Psoas muscle (tissue), 8 donors: ENCODE measurements at places on chromosomes 16 and 17. TPM values are rescaled to one million over a fixed set of nuclear protein-coding genes. Genes with fewer than 3 reads are reported as not detected.

CACNB1 gene
- 274 TPM for total RNA-seq

FAM171A2 gene
- 0.19 TPM for total RNA-seq

DNA sequence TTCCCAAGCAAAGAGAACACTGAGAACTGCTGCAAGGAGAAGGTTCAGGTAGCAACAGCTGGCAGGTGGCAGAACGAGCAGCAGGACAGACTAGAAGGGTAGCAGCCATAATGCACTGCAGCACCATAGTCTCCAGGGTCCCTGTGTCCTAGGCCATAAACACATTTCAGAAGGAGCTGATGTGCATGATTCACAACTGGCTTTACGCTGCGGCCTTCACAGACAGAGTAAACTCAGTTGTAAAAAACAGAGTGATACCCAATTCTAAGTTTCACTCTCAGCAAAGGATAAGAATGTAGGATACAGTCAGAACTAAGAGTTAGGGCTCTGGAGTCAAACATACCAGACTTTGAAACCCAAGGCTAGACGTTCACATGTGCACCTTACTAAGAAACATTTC lies 24.4 kb downstream of the ARHGAP17 start:
- DNase-seq = no peak

DNA sequence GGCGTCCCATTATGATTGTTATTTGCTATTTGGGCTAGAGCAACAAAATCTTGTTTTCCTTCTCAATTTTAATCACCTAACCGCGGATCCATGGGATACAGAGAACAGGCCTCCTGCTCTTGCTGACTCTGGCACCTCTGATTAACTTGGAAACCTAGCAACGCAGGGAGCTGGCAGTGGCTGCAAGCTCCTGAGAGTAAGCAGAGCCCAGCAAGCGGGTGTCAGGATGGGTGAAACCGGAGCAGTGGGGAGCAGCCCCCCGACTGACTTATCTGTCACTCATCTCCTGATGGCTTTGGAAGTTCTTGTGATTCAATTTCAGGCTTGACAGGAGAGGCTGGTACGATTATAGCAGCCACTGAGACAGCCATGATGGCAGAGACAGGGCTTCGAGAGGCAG lies 45.5 kb upstream of the CDC42EP4 start:
- no peak for DNase-seq

DNA sequence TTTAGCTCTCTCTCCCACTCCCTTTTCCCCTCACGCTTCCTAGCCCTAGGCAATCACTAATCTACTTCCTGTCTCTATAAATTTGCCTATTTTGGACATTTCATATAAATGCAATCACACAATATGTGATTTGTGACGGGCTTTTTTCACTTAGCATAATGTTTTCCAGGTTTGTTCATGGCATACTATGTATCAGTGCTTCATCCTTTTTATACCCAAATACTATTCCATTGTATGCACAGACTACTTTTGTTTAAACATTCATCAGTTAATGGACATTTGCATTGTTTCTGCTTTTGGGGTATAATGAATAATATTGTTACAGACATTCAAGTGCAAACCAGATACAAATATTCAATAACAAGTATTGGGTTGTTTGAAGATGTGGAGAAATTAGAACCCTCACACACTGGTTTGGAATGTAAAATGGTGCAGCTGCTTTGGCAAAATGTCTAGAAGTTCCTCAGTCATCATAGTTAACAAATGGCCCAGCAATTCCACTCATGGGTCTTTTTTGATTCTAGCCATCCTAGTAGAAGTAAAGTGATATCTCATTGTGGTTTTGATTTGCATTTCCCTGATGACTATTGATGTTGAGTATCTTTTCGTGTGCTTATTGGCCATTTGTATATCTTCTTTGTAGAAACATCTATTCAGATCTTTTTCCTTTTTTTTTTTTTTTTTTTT lies 67.7 kb downstream of the TBX4 start:
- DNase-seq = no peak

DNA sequence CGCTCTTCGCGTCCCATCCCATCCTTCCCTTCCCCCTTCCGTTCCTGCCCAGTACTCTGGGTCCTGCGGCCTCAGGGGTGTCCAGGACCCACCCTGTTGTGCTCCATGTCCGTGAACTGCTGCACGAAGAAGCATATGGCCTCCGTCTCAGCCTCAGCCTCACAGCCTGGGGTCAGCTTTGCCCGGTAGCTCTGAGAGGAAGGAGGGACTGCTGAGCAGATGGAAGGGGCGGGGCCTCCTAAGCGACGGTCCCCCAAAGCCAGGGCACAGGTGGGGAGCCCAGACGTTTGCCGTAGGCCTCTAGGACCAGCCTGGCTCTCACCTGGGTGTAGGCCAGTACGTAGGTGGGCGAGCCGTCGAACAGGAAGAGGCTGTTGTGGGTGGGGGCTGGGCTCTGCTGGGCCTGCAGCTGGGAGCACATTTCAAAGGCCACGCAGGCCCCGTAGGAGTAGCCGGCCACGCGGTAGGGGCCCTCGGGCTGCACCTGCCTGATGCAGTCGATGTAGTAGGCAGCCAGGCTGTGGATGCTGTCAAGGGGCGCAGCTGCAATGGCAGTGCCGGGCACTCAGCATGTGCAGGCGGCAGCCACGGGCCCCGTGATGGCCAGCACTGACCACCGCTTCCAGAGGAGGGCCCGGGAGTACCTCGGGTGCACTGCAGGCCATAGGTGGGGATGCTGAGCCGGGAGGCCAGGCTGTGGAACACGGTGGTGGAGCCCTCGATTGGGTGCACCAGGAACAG lies 14.6 kb upstream of the DUS1L start:
- peak; percentile 52 for DNase-seq

CASKIN1 gene
- 0.79 TPM for total RNA-seq

NCBP3 gene
- total RNA-seq = 17.7 TPM

SOX9 gene
- 2.7 TPM for total RNA-seq

GRCh38 chr17:17834974-17835373 lies 1.8 kb downstream of the SREBF1 start:
- no peak for DNase-seq

DNA sequence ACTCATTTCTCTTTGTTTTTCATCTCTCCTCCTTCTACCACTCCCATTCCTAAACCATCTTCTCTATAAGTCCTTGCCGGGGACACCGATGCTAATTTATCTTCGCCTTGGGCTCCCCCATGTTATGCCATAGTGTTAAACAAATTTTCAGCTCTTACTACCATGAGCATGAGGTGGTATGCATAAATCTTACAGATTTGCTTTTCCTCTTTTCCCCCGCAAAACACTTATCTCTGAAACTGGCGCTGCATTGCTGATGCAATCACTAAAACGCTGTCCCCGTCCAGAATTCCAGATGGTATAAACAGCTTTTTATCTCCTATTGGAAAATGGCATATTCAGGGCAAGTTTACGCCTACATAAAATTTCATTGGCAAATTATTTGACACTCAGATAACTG lies 673.6 kb upstream of the CDH8 start:
- no peak for DNase-seq

SLC13A5 gene
- total RNA-seq = 0.17 TPM

C16orf92 gene
- total RNA-seq = not detected

COG7 gene
- 9.3 TPM for total RNA-seq

DNA sequence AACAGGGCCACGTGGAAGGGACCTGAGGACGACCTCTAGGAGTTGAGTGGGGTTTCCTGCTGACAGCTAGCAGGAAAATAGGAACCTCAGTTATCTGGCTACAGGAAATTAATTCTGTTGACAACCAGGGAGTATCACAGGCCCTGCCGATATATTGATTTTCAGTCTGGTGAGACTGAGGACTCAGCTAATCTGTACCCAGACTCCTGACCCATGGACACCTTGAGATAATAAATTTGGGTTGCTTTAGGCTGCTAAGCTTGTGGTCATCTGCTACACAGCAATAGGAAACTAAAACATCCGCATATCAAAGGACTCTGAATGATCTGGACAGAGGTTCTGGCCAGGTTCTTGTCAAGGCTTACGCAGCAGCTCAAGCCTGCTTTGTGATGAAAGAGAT lies 80.8 kb upstream of the CNEP1R1 start:
- no peak for DNase-seq

DNA sequence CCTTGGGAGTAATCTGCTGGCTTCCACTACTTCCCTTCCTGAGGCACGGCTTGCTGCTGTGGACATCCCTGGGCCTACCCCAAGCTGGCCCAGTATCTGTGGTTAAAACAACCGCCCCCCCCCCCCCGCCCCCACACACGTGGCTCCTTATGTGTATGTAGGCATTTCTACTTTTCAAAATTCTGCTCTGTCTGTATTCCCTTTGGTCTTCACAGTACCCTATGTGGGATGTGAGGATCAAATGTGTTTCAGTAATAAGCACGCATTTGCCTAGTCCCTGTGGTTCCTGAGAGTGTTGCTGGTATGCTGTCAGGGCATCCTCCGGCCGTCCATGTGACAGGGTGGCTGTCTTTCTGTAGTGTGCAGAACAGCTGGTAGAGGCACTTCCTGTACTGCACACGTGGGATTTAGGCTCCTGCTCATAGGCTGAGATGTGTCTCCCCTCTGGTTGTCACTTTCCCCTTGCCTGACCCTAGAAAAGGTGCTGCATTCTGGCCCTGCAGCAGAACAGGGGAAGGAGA lies 2.2 kb downstream of the NT5M start:
- DNase-seq = no peak

UTS2R gene
- 3.8 TPM for total RNA-seq

GRCh38 chr16:31711344-31711845 lies 162.2 kb upstream of the ZNF267 start:
- no peak for DNase-seq

DNA sequence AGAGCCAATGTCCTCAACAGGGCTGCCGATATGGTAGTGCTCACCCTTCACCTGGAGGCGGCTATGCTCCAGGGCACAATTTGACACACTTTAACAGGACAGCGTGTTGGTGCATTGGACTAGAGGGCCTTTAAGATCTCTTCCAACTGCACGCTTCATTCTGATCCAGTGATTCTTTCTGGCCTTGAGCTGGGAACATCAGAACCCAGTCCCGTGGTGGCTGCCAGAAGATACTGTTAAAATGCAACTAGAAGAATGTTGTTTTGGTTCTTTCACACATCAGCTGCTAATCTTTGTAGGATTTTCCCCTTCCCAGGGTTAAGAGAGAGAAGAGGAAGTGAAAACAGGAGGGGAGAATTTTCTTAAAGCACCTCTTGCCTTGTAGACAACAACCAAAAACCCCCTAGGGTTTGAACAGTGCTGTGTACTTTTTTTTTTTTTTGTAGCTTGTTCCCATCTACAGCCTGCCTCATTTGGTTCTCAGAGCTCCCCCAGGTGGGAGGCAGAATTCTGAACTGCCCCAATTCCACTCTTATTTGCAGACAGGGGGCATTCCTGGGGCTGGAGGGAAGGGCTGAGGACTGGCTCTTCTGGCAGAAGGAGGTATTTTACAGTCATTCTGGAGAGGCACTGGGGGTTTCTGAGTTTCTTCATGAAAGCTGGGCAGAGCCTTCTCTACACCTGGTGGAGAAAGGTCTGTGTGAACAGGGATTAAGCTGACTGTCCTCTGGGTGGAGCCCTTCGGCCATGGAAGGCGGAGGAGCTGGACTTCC lies 32.4 kb downstream of the SMARCE1 start:
- DNase-seq = peak; percentile 71

GRCh38 chr17:1227917-1228780 lies 42.1 kb upstream of the BHLHA9 start:
- peak; percentile 54 for DNase-seq

- DNase-seq = peak; percentile 84
Observed at GRCh38 chr17:45428050-45428617, 4.5 kb downstream of the ARHGAP27 start.

- DNase-seq = no peak
Observed at GRCh38 chr17:66481271-66481670, 178.9 kb downstream of the PRKCA start.

PRR35 gene
- total RNA-seq = not detected

DNA sequence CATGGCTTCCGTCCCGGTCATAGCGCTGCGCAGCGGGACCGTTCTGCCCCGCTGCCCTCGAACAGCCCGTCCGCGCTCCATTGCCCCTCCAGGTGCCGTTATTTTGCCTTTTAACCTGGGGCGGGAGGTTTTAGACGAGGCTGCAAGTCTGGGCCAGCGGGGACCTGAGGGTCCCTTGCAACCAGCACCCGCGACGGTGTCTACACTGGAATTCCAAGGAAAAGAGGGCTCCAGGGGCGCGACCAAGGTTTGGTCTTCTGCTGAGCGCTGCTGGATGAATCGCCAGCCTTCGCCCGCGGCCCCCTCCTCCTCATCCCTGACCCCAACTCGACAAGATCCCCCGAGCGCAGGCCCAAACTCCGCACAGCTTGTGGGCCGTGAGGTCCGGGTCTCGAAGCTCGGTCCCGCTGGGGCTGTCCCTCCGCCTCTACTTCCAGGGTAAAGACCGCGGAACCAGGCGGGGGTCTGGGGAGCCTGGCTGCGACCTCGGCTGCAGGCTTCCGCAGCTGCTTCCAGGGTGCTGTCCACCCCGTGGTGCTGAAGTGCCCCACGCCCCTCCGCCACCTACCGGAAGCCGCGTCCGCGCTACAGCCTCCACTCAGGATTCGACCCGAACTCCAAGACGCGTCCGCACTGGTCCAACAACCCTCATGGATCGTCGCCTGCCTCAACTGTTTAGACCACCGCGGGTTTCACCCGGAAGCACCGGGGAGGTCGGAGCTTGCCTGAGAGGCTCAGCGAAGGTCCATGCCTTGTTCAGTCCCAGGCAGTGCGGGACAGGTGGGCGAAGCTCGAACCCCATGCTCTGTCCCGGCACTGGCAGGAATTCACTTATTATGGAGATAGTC lies 10.1 kb upstream of the CA4 start:
- peak; percentile 86 for DNase-seq

- DNase-seq = peak; percentile 83
Observed at GRCh38 chr17:2828397-2829038, 32.3 kb downstream of the RAP1GAP2 start.

GRCh38 chr16:22691335-22691734 lies 122.6 kb upstream of the HS3ST2 start:
- DNase-seq = no peak

MT1F gene
- total RNA-seq = 1.3 TPM
